ENCODE measurements at places on chromosomes 3 and 15. TPM values are rescaled to one million over a fixed set of nuclear protein-coding genes. Genes with fewer than 3 reads are reported as not detected.

LARP6 gene
- total RNA-seq: 42.2 TPM

CPLX3 gene
- total RNA-seq: not detected

DNA sequence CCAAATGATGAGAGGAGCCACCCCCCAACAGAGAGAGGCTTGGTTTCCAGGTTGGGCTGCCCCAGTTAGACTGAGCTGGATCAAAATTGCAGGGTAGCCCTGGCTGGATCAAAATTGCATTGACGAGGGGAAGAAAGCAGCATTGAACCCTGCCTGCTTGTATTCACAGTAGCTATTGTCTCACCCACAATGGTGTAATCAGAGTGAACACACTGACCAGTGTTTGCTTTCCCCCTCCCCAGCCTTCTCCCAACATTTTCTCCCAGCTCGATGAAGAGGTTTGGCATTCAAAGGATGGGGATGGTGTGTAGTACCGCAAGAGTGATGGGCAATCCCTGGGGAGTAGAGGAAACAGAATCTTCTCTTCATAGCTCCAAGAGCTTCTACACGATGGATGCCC is 223.8 kb downstream of the ADAMTS9 start:
- no peak overlapping the region for H3K27ac ChIP-seq
- H3K27me3 ChIP-seq: no peaks in the 10 kb centered on the region
- H3K36me3 ChIP-seq: no peaks in the 10 kb centered on the region
- no peak for DNase-seq

GRCh38 chr3:138879541-138880380 is 45.0 kb upstream of the PIK3CB start:
- no peak for DNase-seq
- no peaks in the 10 kb centered on the region for H3K36me3 ChIP-seq
- no peaks in the 10 kb centered on the region for H3K27me3 ChIP-seq
- H3K27ac ChIP-seq: no peak overlapping the region

- no peaks in the 10 kb centered on the region for H3K27me3 ChIP-seq
- H3K27ac ChIP-seq: no peak overlapping the region
- no peaks in the 10 kb centered on the region for H3K4me1 ChIP-seq
Observed at GRCh38 chr3:69144631-69145245, 22.3 kb upstream of the LMOD3 start.

GRCh38 chr3:126187920-126188319 is 7.5 kb upstream of the ALDH1L1 start:
- H3K27me3 ChIP-seq: no peaks in the 10 kb centered on the region
- H3K36me3 ChIP-seq: no peaks in the 10 kb centered on the region
- H3K27ac ChIP-seq: no peak overlapping the region
- H3K4me1 ChIP-seq: no peaks in the 10 kb centered on the region
- H3K4me3 ChIP-seq: no peak overlapping the region

All from aorta (tissue), 5 donors.